ENCODE measurements at places on chromosomes 13 and 19. TPM values are rescaled to one million over a fixed set of nuclear protein-coding genes. Genes with fewer than 3 reads are reported as not detected.

Gene OSCAR
- polyA plus RNA-seq = 0.27 TPM

Gene ZNF208
- 0.83 TPM for polyA plus RNA-seq

Gene ICAM5
- polyA plus RNA-seq = not detected

DNA sequence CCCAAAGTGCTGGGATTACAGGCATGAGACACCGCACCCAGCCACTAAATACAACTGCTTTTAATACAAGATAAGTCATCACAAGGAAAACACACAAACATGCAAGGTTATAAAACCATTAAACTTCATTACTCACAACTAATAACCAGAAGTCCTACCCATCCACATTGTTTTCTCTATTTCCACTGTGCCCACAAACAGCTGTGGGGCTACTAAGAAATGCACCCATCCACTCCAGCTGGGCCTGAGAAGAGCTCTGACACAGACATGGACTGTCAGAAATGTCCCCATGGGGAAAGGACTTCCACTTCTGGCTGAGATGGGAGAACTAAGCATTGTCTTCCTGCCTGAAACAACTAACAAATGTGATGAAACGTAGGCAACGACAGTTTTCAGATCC lies 17.2 kb downstream of the SAFB2 start:
- DNase-seq = peak; percentile 22

- no peak for DNase-seq
Observed at GRCh38 chr19:51065221-51065960, 499 bp upstream of the KLK13 start.

DNA sequence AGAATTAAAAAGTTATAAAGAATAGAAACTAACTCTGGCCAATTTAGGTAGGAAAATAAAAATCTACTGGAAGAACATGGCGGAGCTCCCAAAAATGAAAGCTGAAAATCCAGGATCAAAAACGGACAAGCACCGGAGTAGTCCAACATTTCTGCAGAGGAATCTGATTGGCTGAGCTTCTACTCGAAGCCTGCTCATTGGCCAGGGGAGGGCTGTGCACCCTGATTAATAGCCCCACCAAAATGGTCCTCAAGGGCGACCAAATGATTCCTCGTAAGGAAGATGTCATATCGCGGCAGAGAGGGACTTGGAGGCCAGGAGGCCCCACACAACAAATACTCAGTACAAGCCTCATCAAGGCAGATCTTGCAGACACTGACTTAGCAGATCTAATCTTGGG lies 900.7 kb downstream of the UQCRFS1 start:
- DNase-seq = no peak

DNA sequence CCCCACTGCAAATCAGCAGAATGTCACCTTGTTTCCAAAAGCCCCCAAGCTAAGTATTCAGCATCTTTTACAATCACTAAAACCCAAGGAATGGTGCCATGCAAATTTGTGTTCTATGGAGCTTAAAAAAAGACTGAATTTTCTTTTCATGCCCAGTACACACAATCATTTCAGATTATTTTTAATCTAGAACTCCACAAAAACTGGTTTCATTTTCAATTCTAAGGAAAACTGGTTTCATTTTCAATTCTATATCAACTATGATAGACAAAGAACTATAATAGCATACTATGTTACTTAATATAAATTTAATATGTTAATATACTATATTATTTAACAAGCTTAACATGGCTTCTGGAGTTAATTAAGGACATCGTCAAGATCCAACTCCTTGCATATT lies 88.4 kb upstream of the DOCK9 start:
- DNase-seq = no peak
